Naive thymus-derived CD4-positive, alpha-beta T cell (primary cell): ENCODE measurements at places on chromosomes 4 and X.
A peak's percentile ranks its signal among the peaks of the same experiment; 100 is the strongest.

DNA sequence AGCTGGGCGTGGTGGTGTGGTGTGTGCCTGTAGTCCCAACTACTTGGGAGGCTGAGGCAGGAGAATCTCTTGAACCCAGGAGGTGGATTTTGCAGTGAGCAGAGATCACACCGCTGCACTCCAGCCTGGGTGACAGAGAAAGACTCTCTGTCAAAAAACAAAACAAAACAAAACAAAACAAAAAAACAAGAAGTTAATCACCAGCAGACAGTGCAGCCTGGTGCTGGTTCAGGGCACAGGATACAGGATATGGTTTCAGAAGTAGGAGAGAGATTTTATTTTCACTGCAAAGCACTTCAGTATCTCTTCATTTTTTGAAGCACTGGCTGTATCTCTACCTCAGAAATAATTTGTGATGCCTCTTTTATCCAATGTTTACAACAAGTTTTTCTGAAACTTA is 1222.9 kb upstream of the PRKX start:
- H3K27me3 ChIP-seq = no peaks in the 10 kb centered on the region
- no peak for DNase-seq
- H3K4me3 ChIP-seq = no peak overlapping the region
- H3K4me1 ChIP-seq = no peaks in the 10 kb centered on the region
- no peak overlapping the region for H3K27ac ChIP-seq

DNA sequence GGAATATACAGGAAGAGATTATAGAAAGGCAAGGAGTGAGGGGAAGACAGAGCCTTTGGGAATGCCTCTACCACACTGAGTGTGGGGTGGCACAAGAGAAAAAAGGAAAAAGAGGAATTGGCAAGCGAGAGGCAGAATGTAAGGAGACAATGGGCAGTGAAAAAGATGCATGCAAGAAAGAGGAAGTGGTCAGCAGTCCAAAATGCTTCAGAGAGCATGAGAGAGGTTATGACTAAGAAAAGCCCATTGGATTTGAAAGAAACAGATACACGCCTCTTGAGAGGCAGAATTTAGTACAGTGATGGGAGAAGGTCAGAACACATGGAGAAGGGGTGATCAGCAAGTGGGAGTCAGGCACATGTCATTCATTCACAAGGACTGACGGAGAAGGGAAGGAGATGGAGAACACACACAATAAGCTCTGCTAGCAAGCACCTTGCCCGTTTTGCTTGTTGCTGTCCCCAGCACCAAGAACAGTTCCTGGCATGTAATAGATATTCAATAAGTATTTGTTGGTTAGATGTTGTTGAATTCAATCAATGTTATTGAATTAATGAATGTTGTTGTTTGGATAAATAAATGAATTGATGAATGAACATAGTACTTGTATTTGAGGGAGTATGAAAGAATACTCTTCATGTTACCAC is 6.3 kb downstream of the DCHS2 start:
- H3K27me3 ChIP-seq = no peaks in the 10 kb centered on the region
- H3K36me3 ChIP-seq = no peaks in the 10 kb centered on the region
- H3K4me3 ChIP-seq = no peak overlapping the region
- no peak for DNase-seq
- no peaks in the 10 kb centered on the region for H3K4me1 ChIP-seq

DNA sequence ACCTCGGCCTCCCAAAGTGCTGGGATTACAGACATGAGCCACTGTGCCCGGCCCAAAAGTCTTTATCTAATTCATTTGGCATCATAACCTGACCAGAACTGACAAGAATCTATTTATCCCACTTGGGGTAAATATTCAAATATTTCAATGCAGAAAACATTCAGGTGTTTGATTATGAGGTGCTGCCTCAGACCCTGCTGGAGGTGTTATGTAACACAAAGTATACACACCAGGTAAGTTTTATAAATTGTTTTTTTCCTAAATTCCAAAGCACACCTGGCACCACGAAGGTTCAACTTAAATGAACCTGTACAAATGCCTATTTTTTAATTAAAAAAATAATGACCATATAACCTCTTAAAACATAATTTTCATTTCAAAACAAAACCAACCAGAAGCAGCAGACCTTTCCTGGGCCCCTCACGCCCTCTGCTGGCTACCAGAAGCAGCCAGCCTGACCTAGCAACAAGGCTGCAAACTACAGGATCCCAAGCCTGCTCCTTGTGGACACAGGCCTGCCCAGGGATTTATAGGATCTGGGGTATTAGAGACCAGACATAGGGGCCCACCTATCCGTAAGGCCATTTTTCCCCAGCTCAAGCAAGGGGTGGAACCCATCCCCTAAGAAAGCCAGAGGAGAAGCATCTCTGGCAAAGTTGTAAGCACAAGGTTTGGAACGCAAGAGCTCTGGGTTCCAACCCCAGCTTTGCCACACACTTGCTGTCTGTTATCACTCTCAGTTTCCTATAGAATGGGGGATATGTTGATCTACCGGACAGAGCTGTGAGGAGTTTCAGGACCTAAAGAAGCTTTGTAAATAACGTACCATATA is 11.7 kb downstream of the OTUD5 start:
- H3K27ac ChIP-seq = peak overlapping the region; percentile 22
- no peaks in the 10 kb centered on the region for H3K36me3 ChIP-seq
- peak; percentile 35 for DNase-seq
- H3K27me3 ChIP-seq = no peaks in the 10 kb centered on the region
- H3K4me1 ChIP-seq = peaks cover 25% of the 10 kb centered on the region

DNA sequence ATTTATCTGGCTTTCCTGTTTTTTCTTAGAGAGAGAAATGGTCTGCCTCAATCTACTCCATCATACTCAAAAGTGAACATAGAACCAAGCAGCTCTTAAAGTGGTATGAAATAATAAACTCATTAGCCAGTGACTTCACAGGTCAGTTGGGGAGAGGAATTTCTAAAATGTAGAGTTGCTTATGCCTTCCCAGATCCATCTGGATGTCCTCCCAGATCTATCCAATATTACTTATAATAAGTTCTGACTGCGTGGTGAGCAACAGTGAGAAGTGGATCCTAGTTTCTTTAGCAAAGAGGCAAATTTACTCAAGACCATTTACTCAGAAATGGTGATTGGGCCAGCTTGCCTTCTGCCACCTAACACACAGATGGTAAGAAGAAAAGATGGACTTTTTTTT is 748.0 kb downstream of the PCDH18 start:
- no peak for DNase-seq
- no peaks in the 10 kb centered on the region for H3K36me3 ChIP-seq
- H3K27me3 ChIP-seq = no peaks in the 10 kb centered on the region
- no peak overlapping the region for H3K4me3 ChIP-seq
- no peaks in the 10 kb centered on the region for H3K4me1 ChIP-seq

DNA sequence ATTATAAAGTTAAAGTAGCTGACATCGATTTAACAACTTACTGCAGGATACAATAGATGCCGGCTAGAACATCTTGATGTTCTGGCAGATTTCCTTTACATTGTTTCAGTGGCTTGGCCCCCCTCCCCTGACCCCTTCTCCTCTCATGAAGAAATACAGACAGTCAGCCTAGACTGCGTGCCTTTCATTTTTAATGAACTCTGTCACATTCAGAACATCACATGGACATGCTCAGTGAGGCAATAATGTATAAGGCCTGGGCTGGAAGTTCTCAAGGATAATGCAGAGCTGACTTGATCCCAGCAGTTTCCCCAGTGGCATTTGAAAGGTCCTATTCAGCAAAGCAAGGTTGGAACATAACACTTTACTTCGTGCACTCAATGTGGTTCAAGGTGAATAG is 239.2 kb downstream of the ANK2 start:
- H3K4me1 ChIP-seq = no peaks in the 10 kb centered on the region
- H3K27me3 ChIP-seq = no peaks in the 10 kb centered on the region
- no peak overlapping the region for H3K27ac ChIP-seq
- no peak overlapping the region for H3K4me3 ChIP-seq

- no peaks in the 10 kb centered on the region for H3K36me3 ChIP-seq
- H3K27me3 ChIP-seq = peaks cover 3% of the 10 kb centered on the region
- DNase-seq = no peak
- no peak overlapping the region for H3K4me3 ChIP-seq
- H3K27ac ChIP-seq = no peak overlapping the region
- no peaks in the 10 kb centered on the region for H3K4me1 ChIP-seq
Measured at GRCh38 chr4:4225915-4226605, 669 bp downstream of the OTOP1 start.

DNA sequence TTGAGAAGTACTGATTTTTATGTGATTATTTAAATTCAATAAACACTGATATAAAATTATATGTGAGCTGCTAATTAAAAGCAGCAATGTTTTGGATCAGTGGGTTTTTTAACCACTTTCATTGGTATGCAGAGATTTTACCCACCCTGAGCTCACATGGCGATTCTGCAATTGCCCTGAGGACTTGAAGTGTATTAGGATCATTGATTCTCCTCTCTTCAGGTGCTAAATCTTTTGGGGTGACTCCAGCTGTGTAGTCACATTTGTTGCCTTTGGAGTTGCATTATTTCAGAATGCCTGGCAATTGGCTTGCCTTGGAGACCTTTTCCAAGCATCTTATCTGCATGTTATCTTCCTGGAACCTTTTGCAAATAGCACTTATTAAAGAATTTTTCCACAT is 51.3 kb downstream of the UGT8 start:
- H3K4me1 ChIP-seq = no peaks in the 10 kb centered on the region
- H3K36me3 ChIP-seq = no peaks in the 10 kb centered on the region
- no peak for DNase-seq
- H3K27me3 ChIP-seq = no peaks in the 10 kb centered on the region
- H3K27ac ChIP-seq = no peak overlapping the region
- H3K4me3 ChIP-seq = no peak overlapping the region

DNA sequence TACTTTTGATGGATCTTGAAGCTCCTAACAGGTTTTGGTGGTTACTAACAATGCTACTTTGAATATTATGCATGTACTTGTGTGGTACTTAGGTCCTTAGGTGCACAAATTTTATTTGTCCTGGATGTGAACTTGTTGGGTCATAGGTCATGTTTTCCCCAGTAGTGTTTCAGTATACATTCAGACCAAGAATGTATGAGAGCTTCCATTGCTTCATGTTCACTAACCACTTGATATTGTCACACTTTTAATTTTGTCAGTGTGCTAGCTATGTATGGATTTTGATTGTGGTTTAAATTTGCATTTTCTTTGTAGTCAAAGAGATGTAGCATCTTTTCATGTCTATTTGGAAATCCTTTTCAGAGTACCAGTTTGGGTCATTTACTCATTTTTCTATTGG is 32.2 kb downstream of the CLCN3 start:
- DNase-seq = no peak
- no peak overlapping the region for H3K27ac ChIP-seq
- no peaks in the 10 kb centered on the region for H3K4me1 ChIP-seq
- H3K27me3 ChIP-seq = no peaks in the 10 kb centered on the region
- H3K36me3 ChIP-seq = peaks cover 4% of the 10 kb centered on the region
- H3K4me3 ChIP-seq = no peak overlapping the region

DNA sequence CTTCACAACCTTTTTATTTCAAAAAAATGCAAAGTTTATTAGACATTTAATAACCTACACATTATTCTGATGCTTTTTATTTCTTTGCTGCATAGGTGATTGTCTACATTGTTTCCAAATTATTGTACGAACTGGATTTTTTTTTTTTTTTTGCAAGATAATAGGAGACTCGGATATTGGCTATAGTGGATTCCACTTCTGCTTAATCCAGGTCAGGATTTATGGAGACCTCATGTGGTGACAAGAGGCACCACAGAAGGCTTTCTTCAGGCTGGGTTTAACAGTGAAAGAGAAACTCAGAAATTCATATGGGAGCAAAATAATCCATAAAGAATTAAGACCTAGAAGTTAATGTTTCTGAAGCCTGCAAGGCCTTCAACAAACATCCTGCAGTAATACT is 2.4 kb upstream of the SLIT2 start:
- no peaks in the 10 kb centered on the region for H3K4me1 ChIP-seq
- no peaks in the 10 kb centered on the region for H3K36me3 ChIP-seq
- DNase-seq = no peak
- H3K27me3 ChIP-seq = peaks cover 3% of the 10 kb centered on the region

- no peaks in the 10 kb centered on the region for H3K27me3 ChIP-seq
- no peak overlapping the region for H3K4me3 ChIP-seq
- no peaks in the 10 kb centered on the region for H3K36me3 ChIP-seq
- H3K27ac ChIP-seq = no peak overlapping the region
- peak; percentile 12 for DNase-seq
- no peaks in the 10 kb centered on the region for H3K4me1 ChIP-seq
Measured at GRCh38 chr4:42282081-42282901, 115.0 kb upstream of the SHISA3 start.

- H3K4me1 ChIP-seq = no peaks in the 10 kb centered on the region
- H3K27ac ChIP-seq = no peak overlapping the region
- peaks cover 29% of the 10 kb centered on the region for H3K36me3 ChIP-seq
- no peak for DNase-seq
- H3K4me3 ChIP-seq = no peak overlapping the region
Measured at GRCh38 chrX:53190363-53190960, 34.5 kb downstream of the KDM5C start.

GRCh38 chr4:172073590-172073989 is 260.4 kb downstream of the GALNTL6 start:
- no peak overlapping the region for H3K27ac ChIP-seq
- no peak overlapping the region for H3K4me3 ChIP-seq
- H3K27me3 ChIP-seq = no peaks in the 10 kb centered on the region
- no peak for DNase-seq
- no peaks in the 10 kb centered on the region for H3K4me1 ChIP-seq
